ENCODE measurements at places on chromosomes 6 and 20. TPM values are rescaled to one million over a fixed set of nuclear protein-coding genes. Genes with fewer than 3 reads are reported as not detected.

DNA sequence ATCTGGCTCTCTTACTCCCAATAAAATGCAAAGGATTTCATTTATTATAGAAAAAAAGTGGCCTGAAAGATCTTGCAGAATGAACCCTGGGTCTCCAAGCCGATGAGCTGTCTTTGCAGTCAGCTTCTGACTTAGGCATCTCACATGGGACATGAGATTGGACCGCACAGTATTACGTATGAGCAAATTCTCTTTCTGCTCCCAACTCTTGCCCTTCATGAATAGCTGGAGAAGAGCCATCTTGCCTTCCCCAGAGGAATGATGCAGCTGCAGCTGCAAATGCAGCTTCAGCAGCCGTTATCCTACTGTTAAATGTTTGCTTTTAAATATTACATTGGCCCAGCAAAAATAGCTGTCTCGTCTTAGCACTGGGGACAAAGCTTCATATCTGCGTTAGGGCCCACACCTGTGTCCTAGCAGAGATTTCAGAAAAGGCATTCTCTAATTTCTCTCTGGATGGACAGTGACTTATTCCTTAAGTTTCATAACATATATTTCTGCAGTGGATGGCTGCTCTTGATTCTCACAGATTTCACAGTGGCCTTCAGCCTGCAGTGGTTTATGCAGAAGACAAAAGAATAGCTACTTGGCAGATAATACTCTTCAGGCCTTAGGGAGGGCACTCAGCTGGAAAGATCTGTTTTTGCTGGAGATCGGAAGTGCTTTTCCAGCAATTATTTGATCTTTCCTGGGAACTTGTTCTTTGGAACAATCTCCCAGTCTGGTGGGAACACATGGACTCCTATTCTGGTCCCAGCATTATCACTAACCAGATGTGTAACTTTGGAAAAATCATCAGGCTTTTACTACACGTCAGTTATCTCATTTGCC is 129.2 kb downstream of the FYN start:
- peak; percentile 32 for DNase-seq

Gene ZBTB12
- total RNA-seq = 3.0 TPM

- DNase-seq = peak; percentile 93
Observed at GRCh38 chr6:112037783-112038216, 16.1 kb upstream of the CCN6 start.

DNA sequence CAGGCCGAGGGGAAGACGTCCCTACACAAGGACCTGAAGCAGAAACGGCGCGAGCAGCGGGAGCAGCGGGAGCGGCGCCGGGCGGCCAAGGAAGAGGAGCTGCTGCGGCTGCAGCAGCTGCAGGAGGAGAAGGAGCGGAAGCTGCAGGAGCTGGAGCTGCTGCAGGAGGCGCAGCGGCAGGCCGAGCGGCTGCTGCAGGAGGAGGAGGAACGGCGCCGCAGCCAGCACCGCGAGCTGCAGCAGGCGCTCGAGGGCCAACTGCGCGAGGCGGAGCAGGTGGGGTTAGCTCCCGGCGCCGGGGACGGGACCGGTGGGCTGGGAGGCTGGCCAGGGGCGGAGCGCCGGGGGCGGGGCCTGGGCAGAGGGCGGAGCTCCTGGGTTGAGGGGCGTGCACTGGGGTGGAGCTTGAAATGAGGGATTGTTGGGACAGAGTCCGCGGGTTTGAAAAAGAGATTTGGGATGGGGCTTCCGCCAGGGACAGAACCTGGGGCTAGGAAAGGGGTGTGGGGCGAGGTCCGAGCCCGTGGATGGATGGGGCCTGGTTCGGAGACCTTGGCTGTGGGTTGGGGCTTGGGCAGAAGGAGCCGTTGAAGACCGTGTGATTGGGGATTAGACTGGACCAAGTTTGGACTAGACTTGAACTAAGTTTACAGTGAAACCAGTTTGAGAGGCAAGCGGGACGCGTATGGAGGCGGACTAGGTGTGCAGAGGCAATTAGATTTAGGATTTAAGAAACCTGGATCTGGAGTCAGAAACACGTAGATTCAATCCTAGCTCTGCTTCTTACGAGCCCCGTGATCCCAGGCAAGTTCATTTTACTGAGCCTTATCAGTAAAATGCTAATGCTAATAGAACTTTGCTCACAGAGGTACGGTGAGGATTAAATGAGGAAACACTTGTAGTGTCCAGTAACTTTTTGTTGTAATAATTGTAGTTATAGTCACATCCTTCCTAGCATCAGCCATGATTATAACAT is 20.9 kb downstream of the DEF6 start:
- peak; percentile 78 for DNase-seq

Data from fibroblast of villous mesenchyme (primary cell).